Activated T-cell treated with anti-CD3 and anti-CD28 coated beads for 4 hours (primary cell): ENCODE measurements at places on chromosomes 11 and 22.

GRCh38 chr11:35746356-35747153, 84.0 kb downstream of the TRIM44 start:
- no peak for DNase-seq

DNA sequence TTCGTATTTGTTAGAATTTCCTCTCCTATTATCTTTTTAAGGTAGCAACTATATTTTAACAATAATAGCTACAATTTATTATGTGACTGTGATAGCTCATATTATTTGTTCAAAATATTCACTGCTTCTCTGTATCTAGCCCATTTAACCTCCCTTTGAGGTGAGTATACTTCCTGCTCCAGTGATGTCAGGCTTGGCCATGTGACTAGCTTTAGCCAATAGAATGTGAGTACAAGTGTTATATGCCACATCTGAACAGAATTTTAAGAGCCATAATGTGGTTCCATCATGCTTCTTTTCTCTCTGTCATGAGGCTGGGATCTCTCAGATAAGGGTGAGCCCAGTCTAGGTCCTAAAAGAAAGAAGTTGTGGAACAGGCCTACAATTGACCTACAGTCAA, 217.6 kb downstream of the TTC28 start:
- DNase-seq, result no peak

GRCh38 chr11:34030382-34030781, 21.1 kb upstream of the CAPRIN1 start:
- DNase-seq, result no peak

DNA sequence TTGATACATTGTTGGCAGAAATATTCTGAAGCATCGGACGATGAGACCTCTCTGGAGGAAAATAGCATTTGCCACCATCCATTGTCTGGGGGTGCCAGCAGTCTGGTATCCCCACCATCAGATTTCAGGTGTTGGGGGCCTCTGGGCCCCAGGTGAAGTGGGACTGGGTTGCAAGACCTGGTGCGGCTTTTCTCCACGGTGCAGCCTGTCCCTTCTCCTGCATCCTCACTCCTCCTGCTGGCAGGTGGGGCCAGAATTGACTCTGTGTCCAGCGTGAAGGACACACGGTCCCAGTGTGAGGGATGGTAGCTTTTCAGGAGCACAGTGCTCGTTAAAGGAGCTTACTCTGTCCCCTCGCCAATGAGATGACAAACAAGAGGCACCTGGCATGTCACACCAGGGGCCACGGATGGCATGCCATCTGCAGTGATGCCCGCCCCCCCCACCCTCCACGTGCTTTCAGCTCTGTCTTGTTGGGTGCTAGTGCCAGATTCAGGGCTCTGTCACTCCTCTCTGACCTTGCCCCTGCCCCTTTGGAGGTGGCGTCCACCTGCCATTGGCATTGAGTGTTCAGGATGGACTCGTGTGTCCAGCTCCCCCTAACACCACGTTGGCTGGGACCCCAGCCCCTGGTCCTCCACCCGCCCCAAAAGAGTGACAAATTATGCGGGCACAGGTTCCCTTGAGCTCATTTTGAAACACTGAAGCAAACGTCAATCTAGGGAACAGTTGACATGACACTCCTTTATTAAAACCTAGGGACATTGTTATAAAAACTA, 62.4 kb downstream of the PARVG start:
- DNase-seq, result no peak

DNA sequence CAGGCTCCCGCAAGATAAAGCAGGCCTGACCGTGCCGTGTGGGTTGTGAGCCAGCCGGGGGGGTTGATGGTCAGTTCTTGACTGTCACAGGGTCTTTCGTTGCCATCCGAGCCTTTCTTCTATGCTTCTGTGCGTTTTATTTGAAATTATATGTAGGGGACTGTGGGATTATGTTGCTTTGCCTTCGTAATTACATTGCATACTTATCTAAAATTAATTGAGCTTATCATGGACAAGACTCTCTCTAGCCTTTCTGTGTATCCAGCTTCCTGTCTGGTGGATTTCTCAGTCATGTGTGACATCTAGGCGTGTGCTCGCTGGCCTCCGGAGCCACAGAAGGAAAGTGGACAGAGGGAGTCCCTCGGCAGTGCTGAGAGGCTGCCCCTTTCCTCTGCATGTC, 93.2 kb downstream of the TBC1D22A start:
- no peak for DNase-seq

DNA sequence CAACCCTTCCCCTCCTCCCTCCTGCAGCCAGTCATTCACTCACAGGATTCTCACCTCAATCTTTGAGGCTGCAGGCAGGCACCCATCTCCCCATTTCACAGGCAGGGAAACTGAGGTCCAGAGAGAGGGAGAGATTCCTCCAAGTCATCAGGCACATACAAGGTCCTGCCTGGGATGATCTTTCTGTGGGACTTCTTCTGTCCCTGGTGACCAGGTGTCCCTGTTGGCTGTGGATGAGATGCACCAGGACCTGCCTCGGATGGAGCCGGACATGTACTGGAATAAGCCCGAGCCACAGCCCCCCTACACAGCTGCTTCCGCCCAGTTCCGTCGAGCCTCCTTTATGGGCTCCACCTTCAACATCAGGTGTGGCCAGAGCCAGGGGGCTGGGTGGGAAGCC, 7.8 kb downstream of the FTH1 start:
- no peak for DNase-seq

- DNase-seq, result no peak
Observed at GRCh38 chr22:41696703-41697102, 2.6 kb upstream of the MEI1 start.

- DNase-seq, result no peak
Observed at GRCh38 chr22:27011133-27011532, 353.7 kb downstream of the MIAT start.

DNA sequence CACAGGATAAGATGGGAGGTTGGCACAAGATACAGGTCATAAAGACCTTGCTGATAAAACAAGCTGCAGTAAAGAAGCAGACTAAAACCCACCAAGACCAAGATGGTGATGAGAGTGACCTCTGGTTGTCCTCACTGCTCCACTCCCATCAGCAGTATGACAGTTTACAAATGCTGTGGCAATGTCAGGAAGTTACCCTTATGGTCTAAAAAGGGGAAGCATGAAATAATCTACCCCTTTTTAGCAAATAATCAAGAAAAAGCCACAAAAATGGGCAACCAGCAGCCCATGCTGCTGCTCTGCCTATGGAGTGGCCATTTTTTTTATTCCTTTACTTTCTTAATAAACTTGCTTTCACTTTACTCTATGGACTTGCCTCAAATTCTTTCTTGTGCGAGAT, 8.7 kb upstream of the PIWIL4 start:
- DNase-seq, result no peak

- no peak for DNase-seq
Observed at GRCh38 chr22:22155146-22155545, 89.4 kb upstream of the VPREB1 start.

DNA sequence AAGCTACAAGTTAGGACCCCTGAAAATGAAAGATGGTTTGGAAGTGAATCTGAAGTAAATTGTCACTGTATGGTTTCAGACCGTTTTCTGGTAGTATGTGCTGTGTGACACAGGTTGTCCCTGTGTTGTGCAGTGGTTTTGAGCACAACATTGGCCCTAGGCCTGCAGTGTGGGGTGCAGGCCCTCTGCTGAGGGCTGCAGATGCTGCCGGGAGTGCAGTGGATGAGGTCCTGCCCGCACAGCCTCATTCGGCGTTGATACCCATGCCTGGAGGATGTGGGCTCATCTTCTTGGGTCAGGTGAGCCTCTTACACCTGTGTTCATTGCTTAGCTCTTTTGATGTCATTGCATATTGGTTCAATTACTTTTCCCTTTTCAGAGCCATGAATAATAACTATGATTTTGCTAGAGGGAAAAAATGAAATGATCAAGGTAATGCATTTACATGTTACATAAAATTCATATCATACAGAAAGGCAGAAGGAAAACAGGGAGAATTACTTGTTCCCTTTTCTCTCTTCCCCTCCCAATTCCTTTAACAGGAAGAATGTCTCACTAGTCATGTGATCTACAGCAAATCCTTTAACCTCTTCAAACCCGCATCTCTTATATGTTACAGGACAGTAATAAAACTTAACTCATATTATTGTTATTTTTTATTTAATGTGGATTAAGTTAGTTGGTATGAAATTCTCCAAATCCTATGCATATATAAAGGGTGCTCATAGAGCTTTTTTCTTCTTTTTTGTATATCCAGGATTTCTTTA, 48.7 kb downstream of the PTPRJ start:
- DNase-seq, result no peak

DNA sequence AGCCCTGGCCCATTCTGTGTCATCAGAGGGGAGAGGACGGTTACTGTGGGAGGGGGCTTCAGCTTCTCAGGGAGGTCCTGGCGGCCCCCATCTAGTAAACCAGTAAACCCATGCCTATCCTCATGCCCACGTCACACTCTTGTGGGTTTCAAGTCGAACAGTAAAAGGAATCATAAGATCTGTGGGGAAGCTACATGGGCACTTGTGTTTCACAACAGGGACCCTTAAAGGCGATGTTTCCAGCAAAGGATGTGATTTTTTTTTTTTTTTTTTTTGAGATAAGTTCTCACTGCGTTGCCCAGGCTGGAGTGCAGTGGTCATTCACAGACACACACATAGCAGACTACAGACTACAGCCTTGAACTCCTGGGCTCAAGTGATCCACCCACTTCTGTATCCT, 9.2 kb upstream of the PARVG start:
- DNase-seq, result no peak

DNA sequence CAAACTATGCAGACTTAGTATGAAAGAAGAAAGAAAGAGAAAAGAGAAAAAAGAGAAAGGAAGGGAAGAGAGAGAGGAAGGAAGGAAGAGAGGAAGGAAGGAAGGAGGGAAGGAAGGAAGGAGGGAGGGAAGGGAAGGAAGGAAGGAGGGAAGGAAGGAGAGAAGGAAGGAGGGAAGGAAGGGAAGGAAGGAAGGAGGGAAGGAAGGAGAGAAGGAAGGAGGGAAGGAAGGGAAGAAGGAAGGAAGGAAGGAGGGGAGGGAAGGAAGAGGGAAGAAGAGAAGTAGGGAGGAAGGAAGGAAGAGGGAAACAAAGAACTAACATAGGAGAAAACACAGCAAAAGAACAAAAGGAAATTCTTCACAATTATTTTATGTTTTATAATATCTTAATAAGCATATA, 502.1 kb downstream of the SOX6 start:
- no peak for DNase-seq

GRCh38 chr11:57786436-57786835, 24.8 kb downstream of the CTNND1 start:
- no peak for DNase-seq

DNA sequence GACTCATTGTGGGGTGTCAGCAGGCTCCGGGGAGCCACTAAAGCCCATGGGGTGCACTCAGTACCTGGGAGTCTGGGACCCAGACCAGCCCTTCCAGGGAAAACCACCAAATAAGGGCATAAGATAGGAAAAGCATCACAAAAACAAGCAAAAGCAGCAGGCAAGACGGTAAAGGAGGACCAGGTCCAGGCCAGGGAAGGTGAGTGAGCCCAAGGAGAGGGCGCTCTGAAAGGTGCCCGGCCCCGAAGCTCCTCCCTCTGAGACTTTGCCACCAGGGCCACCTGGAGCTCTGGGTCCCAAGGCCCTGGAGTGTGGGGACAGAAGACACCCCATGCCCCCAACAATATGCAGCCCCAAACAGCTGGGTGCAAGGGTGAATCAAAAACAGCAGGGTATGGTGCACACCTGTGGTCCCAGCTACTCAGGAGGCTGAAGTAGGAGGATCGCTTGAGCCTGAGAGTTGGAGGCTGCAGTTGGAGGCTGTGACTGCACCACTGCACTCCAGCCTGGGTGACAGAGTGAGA, 5.2 kb upstream of the IL17REL start:
- DNase-seq, result no peak

- no peak for DNase-seq
Observed at GRCh38 chr22:43743131-43743530, 69.0 kb downstream of the EFCAB6 start.

GRCh38 chr11:67371911-67372320, 1.5 kb downstream of the CLCF1 start:
- DNase-seq, result no peak

- DNase-seq, result no peak
Observed at GRCh38 chr11:13216711-13217075, 60.9 kb upstream of the BMAL1 start.

GRCh38 chr22:50281957-50282356, 11.8 kb upstream of the MAPK11 start:
- DNase-seq, result no peak

DNA sequence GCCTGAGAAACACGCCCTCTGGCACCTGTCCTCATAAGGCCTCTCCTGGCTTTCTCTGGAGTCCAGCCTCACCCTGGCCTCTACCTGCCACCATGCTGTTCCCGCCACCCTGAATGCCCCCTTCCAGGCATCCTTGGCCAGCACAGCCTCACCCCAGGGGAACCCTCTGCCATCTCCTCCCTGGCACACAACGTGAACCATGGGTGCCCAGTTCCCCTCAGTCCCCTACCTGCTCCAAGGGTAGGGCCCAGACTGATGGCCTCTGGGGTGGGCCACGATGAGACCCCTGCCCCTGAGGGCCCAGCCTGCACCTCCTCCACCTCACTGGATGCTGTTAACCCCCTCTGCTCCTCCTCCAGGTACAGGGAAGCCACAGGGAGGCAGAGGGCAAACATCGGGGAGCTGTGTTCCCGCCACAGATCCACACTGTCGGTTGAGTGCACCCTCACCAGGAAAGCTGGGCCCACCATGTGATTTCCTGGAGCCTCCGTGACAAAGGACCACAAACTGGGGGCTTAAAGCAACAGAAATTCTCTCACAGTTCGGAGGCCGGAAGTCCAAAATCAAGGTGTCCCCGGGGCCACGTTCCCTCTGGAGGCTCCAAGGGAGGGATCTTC, 169.6 kb downstream of the BRD1 start:
- no peak for DNase-seq

DNA sequence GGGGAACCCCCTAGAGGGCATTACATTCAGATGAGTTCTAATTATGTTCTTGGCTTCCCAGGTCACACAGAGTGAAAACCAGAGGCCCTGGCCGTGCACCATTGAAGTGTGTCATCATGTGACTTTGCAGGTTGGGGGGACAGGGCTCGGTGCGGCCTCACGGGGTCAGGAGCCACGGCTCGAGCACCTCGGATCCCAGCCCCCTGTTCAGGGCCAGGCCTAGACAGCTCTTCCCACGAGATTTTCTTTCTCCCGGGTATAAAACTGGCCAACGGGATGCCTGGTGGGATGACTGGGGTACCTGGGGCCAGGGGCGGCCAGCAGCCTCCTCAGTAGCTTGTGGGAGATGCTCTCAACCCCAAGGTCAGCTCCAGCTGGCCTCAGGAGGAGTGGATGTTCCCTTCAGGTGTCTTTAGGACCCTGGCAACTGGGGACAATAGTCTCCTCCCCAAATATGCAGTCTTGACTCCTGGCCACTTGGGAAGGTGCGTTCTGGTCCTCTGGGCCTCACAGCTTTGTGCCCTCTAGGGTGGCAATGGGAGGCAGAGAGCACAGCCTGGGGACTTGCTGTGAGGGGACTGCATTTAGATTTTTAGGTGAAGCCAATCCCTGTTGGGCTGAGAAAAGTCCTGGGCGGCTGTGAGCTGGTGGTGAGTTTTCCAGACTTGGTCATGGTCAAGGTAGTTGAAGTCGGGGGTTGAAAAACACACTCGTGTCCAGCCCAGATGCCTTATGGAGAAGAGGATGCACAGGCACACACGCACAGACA, 95.6 kb downstream of the KCNQ1 start:
- DNase-seq, result no peak

- DNase-seq, result no peak
Observed at GRCh38 chr11:12778240-12778905, 104.2 kb downstream of the TEAD1 start.

- DNase-seq, result no peak
Observed at GRCh38 chr11:67452141-67452952, at the start of gene GPR152. TSS of gene GPR152 (minus strand) at chr11:67452729. CDS start at chr11:67452724, 5 bp downstream.

GRCh38 chr11:69178819-69179482, 23.2 kb downstream of the SMIM38 start:
- DNase-seq, result no peak

GRCh38 chr11:19345848-19346681, 105.3 kb upstream of the E2F8 start:
- no peak for DNase-seq
